ENCODE measurements at places on chromosomes 7 and 10.

- DNase-seq: no peak
These were observed 19.7 kb downstream of the SUFU start for GRCh38 chr10:102523250-102524029.

DNA sequence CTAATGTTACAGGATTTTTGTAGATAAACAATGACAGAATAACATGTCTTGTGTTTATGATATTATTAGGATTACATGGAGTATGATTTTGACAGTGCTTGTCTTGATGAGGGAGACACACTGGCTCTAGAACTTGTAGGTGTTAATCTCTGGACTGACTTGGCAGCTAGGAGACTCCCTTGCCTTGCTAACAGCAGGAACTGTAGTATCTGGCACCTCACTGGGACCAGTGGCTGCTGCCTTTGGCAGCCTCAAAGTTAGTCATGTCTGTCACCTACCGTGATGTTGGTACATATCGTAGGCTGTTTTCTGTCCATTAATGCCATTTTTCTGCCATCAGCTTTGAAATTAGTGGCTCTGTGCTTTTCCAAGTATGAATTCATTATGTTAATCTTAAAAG is 261.5 kb downstream of the CDK14 start:
- DNase-seq: no peak

- DNase-seq: no peak
These were observed 28.4 kb downstream of the ENTPD1 start for GRCh38 chr10:95784279-95784913.

GRCh38 chr10:33129141-33129995 is 171.3 kb upstream of the ITGB1 start:
- no peak for DNase-seq

GRCh38 chr10:132901351-132901750 is 41.0 kb downstream of the CFAP46 start:
- no peak for DNase-seq

- DNase-seq: no peak
These were observed 1.9 kb downstream of the VTI1A start for GRCh38 chr10:112448888-112449287.

- no peak for DNase-seq
These were observed 127.9 kb downstream of the CPED1 start for GRCh38 chr7:121116396-121116795.

GRCh38 chr7:50939021-50939420 is 156.3 kb upstream of the GRB10 start:
- no peak for DNase-seq

DNA sequence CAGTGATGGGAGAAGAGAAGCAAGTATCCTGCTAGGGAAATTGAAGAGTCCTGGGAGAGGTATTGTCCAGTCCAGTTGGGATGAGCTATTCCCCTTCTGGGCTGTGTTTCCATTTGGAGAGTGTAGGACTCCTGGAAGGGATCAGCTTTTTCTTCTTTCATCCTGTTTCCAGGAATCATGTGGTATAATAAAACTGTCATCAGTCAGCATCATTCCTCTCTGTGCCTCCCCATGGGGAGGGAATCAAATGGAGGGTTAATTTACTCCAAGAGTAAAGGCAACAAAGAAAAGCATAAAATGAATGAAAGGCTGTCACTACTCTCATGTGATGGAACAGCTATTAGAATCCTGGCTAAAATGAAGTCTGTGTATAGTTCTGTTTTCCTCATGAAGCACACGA is 429.9 kb downstream of the SORCS3 start:
- no peak for DNase-seq

DNA sequence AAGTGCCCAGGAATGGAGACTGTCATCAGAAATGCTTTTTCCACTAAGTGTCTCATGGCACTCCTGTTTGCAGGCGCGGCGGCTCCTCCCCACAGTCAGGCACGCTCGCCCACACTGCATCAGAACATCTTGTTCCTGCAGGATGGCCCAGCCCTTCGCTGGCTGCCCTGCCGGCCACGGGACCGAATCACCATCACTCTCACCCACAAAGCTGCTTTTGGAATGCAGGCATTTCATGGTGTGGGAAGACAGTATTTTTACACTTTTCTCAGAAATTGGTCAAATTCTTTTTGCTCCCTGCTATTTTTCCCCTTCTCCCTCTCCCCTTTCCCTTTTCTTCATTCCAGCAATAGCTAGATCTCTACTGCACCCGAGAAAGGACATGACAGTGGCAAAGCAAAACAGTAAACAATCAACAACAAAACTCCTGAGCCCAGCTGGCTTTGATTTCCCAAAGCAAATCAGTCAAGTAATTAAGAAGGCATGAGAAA is 176.1 kb upstream of the TNS3 start:
- DNase-seq: no peak

DNA sequence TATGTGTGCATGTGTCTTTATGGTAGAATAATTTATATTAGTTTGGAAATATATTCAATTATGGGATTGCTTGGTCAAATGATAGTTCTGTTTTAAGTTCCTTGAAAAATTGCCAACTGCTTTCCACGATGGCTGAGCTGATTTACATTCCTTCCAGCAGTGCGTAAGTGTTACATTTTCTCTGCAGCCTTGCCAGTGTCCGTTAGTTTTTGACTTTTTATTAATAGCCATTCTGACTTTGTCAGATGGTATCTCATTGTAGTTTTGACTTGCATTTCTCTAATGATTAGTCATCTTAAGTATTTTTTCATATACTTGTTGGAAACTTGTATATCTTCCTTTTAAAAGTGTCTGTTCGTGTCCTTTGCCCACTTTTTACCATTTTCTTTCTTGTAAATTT is 434.2 kb upstream of the POT1 start:
- DNase-seq: no peak

- DNase-seq: no peak
These were observed 3.4 kb upstream of the ITIH5 start for GRCh38 chr10:7670157-7670556.

DNA sequence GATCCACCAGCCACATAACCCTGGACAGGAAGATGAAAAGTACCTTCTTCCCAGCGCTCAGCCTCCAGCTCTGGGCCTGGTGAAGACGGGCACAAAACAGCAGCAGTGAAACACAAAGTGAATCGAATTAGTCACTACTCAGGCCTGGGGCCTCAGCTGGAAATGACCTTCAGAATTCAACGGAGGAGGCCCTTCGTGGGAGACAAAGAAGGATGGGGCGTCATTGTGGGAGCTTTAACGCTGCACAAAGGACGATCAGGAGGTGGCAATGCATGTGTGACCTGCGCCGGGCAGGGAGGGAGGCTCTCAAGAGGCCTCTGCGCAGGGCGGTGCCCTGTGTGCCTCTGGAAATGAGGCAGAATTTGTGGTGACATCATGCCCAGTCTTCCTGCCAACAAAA is 161.9 kb downstream of the DNAJB6 start:
- no peak for DNase-seq

- peak; percentile 63 for DNase-seq
These were observed 112.2 kb downstream of the CLEC2L start for GRCh38 chr7:139635526-139636302.

- no peak for DNase-seq
These were observed 27.6 kb upstream of the NANOS1 start for GRCh38 chr10:119001717-119002500.

GRCh38 chr10:88227342-88228018 is 355.6 kb downstream of the RNLS start:
- DNase-seq: no peak

- no peak for DNase-seq
These were observed 2.8 kb upstream of the VDAC2 start for GRCh38 chr10:75207857-75208144.

- no peak for DNase-seq
These were observed 152.3 kb upstream of the LANCL2 start for GRCh38 chr7:55212838-55213237.

DNA sequence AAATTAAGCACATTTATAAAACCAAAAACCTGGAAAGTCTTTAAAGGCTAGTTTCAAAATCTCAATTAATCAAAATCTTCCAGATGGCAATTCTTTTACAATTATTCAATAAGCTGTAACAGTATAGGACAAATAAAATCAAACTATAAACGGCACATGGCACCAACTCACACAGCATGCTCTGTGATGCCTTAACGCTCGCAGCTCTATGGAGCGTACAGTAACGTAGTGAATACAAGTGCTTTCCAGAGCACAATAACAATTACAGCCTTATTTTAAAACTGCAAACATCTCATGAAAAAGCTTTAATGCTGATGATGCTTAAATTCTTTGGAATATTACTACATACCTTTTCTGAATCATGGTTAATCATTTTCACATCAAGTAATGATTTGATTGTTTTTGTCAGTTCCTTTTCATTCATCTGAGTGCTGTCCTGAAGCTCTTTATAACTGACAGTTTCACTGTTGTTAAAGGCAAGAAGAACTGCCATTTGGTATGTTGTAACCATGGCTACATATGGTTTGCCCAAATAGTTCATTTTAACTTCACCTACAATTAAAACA is 74.2 kb downstream of the CUL2 start:
- no peak for DNase-seq

- no peak for DNase-seq
These were observed 277.5 kb downstream of the CSTF2T start for GRCh38 chr10:51421853-51422252.

- DNase-seq: no peak
These were observed 9.2 kb upstream of the LRRN3 start for GRCh38 chr7:111081546-111082267.

- DNase-seq: no peak
These were observed 42.4 kb downstream of the PNLIPRP3 start for GRCh38 chr10:116470071-116470470.

- DNase-seq: no peak
These were observed 427.4 kb downstream of the SORCS3 start for GRCh38 chr10:105068497-105068896.

- no peak for DNase-seq
These were observed at the start of gene CALML3 for GRCh38 chr10:5524641-5525560. CALML3 (plus strand) TSS chr10:5524961; CDS start chr10:5525086, 125 bp downstream.

- DNase-seq: no peak
These were observed 45.3 kb downstream of the JAZF1 start for GRCh38 chr7:28135315-28135714.

DNA sequence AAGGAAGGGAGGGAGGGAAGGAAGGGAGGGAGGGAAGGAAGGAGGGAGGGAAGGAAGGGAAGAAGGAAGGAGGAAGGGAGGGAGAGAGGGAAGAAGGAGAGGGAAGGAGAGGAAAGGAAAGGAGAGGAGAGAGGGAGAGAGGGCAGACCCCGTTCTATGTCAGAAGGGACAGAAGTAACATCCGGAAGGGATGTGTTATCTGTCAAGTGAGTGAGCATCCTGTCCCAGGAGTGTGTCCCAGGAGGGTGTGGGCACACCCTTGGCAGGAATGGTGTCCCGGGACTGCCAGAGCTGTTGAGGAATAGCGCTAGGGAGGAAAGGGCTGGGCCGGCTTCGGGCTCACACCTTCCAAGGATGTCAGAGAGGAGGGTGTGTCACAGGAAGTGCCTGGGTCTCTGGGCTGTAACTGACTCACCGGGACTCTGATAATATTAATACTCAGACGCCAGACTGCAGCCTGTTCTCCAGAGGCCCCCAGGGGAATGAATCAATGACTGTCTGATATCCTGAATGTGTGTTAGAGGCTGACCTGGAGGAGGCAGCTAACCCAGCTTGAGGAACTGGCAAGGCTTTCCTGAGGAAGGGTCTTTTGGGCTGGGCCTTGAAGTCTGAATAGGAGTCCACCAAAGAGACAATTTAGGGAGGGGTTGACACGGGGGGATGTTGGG is 125.6 kb upstream of the TNRC18 start:
- no peak for DNase-seq

DNA sequence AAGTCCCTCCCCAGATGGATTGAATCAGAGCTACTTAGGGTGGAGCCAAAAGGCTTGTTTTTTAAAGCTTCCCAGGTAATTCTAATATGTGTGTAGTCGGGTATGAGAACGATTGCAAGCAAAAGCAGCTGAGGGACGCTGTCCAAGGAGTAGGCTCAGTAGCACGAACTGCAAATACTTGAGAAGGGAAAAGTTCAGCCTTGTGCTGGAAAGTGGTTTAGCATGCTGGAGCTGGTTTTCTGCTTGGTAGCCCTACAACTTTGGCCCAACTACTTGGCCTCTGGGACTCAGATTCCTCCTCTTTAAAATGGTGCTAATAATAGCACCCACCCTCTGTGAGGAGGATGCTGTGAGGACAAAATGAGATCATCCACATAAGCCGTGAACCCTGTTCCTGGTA is 76.2 kb downstream of the AHR start:
- no peak for DNase-seq

DNA sequence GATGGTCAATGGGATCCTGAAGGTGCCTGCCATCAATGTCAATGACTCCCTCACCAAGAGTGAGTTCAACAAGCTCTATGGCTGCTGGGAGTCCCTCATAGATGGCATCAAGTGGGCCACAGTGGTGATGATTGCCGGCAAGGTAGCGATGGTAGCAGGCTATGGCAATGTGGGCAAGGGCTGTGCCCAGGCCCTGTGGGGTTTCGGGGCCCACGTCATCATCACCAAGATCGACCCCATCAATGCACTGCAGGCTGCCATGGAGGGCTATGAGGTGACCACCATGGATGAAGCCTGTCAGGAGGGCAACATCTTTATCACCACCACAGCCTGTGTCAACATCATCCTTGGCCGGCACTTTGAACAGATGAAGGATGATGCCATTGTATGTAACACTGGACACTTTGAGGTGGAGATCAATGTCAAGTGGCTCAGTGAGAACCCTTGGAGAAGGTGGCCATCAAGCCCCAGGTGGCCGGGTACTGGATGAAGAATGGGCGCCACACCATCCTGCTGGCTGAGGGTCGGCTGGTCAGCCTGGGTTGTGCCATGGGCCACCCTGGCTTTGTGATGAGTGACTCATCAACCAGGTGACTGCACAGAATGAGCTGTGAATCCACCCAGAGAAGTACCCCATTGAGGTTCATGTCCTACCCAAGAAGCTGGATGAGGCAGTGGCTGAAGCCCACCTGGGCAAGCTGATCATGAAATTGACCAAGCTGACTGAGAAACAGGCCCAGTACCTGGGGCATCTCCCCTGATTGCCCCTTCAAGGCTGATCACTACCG is 63.0 kb upstream of the ANTXRL start:
- no peak for DNase-seq

DNA sequence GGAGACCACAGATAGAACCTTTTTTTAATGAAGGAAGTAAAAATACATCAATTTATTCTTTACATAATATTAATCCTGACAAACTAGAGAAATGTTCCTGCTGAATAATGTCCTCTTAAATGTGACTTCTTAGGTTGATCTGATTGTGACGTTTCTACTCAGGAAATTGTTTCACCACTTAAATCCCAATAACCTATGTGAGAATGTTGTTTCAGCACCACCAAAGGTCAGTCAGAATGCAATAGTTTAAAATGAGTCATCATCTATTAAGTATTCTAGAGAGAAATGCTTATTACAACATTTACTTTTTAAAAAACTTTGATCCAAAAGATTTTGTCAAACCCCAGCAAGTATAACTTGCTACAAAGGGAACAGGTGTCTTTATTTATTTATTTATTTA is 155.4 kb upstream of the CACNA2D1 start:
- DNase-seq: no peak

- no peak for DNase-seq
These were observed 89.1 kb downstream of the STRA8 start for GRCh38 chr7:135322571-135323340.
